GM19239 (cell line): ENCODE measurements at places on chromosomes 1 and 21.

DNA sequence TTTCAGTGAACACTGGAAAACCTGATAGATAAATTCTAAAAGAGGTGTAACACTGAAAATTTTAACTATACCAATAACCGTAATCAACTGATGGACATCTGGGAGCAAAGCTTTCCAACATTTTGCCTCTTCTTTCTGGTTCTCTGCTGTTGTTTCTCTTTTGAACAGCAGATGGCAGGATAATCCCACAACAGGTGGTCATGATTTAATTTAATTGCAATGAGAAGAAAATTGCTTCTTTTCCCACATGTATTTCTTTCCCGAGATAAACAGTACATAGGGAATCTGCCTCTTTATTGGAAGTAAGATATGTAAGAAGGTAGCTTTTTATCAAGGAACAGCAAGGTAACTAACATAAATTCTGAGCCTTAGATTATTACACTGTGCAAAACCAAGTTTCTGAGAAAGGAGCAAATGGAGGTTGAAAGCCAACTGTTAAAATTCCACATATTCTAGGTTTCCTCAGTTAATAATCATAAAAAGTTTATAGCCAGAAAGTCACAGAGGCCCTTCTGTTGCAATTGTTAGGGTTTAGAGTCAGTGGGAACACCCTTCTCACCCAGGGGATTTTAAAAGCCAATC lies 72.9 kb downstream of the RPS6KA1 start:
- no peak for DNase-seq

GRCh38 chr1:212769459-212770167 lies 22.0 kb downstream of the NSL1 start:
- no peak for DNase-seq

DNA sequence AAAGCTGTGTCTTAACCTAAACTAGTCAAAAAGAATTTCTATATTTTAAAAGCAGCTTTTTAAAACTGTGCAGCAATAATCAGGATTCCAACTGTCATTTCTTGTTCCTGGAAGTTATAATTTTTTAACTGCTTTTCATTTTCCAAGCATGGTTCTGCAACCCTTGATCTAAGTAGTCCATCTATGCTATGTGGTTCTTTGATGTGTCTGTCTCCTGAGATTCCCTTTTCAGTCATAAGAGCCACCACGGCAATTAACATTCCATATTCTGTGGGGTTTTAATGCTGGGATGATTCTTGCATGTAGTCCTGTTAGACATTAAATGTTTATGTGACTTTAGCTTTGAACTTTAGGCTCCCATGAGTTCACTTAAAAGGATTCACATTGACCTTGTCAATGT lies 220.4 kb downstream of the TPR start:
- no peak for DNase-seq

DNA sequence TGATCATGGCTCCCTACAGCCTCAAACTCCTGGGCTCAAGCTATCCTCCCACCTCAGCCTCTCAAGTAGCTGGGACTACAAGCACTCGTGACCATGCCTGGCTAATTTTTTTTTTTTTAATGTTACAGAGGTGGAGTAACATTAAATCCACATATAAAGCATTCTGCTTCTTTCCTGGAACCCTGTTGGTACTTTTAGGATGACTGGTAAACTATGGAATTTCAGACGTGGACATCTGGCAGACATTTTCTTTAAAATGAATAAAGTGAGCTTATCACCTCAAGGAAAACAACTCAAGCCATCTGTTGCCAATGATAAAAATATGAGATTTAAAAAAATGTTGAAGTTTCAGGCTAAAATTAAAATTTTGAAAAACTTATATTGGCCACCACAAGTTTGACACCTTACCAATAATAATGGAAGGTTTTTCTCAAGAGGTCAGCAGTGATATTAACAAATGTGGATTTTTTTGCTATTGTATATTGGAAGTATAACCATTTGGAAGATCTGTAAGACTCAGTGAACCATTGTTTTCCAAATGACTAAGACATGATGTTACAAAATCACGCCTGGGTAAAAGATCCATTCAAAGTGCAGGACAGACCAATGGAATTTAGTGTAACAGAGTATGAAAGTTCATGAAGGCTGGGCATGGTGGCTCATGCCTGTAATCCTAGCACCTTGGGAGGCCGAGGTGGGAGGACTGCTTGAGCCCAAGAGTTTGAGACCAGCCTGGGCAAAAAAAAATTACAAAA lies 52.7 kb upstream of the EIF4G3 start:
- DNase-seq = no peak

DNA sequence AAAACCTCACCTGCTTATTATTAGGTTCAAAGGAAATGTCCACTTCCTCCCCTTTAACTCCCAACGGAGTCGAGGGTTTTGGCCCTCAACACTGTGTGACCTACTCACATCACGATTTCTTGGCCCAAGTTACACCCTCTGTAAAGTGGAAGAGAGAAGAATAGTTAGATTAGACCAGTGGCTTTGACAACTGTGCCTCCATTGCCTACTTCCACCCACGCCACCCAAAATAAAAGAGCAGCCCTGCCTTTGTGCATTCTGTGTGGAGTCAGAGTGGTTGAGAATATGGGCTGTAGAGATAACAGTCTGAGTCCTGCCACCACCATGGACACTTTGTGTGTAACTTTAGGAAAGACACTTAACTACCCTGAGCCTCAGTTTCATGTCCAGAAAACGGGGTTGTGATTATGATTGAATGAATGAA lies 4.1 kb upstream of the HDGF start:
- DNase-seq = no peak

DNA sequence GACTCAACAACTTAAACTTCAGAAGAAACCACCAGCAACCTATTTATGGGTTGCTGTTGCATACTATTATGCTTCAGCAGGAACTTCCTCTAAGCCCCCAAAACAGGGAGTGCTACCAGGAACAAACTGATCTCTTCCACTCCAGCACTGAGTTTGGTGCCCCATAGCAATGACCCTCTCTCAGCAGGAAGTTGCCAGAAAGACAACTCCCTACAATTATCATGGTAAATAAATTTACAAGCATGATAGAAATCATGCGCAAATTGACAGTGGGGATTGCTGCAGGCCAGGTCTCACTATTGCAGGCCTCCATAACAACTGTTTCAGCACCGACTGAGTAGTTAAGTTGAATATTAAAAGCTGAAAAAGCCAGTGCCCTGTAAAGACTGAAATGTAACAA lies 180.6 kb downstream of the PLA2G4A start:
- DNase-seq = no peak

DNA sequence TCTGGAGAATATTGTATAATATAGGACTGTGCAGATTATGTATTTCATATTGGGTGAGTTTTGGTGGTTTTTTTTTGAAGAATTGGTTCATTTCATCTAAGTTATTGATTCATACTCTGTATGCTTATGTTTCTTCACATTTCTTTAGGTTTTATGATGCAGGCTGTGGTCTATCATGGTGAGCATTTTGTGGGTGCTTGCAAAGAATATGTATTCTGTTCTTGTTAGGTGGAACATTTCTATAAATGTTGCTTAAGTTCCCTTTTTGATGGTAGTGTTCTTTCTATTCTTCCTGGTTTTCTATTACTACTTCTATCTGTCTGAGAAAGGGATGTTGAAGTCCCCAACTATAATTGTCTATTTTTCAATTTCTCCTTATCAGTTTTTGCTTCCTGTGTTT lies 42.6 kb downstream of the PKN2 start:
- DNase-seq = no peak

- peak; percentile 15 for DNase-seq
Measured at GRCh38 chr1:99707535-99708142, 58.8 kb downstream of the FRRS1 start.
